ENCODE measurements at places on chromosomes 16 and 17.

DNA sequence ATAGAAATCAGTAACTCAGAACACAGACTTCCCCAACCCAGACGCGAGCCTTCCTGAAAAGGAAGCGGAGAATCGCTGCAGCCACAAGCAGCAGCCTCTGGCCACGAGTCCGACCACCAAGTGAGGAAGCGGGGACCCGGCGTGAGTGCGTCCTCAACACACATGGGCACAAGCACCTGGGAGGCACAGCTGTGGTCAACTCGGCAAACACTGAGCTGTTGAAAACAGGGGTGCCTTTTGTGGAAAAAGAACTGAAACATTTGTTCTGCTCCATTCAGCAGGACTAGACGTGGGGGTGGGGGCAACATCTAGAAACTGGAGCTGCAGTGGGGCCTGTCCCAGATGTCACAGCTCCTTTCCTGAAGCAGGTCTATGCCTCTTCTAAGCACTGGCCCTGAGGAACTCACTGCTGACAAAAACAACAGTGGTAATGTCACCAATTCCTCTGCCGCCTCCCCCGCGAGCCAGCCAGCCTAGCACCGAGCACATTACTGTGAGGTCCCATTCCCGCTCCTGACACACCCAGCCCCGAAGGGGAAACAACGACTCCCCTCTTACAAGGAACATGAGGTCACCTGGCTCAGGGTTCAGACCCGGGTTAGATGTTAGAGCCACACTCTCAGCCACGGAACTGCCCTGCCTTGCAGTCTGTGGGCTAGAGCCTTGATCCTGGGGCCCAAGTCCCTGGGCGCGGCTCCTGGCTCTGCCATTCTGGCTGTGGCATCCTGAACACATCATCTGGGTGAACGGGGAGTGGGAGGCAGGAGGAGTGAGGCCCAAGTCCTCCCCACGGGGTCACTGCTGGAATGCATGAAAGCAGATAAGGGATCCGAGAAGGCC, 29.0 kb downstream of the KDM8 start:
- no peak for DNase-seq

- DNase-seq: peak; percentile 87
Observed at GRCh38 chr17:17237026-17237799, at the start of gene FLCN. TSS of gene FLCN (minus strand) at chr17:17237168. CDS start at chr17:17228137, 9,031 bp downstream.

GRCh38 chr17:82583720-82584234, 64.2 kb downstream of the FOXK2 start:
- no peak for DNase-seq

DNA sequence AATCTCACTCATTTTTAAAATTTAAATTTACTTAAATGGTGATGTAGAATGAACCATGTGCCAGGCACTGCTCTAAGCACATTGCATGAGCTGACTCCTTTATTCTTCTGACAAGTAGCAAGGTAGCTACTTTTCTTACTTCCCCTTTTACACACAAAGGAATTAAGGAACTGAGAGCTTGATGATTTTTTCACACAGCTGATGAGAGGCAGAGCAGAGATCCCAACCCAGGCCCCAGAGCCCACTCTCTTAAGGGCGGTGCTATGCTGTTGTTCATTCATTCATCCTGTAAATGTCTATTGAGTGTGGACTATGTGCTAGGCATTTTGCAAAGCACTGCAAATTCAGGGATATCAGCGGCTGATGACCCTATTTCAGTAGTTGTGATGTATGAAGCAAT, 17.9 kb downstream of the SEC14L5 start:
- no peak for DNase-seq

- DNase-seq: peak; percentile 49
Observed at GRCh38 chr16:56866955-56867830, 2.2 kb downstream of the SLC12A3 start.

GRCh38 chr17:45584092-45585036, 93.8 kb upstream of the PLEKHM1 start:
- peak; percentile 50 for DNase-seq

- no peak for DNase-seq
Observed at GRCh38 chr16:70588565-70588964, 57.8 kb upstream of the IL34 start.

DNA sequence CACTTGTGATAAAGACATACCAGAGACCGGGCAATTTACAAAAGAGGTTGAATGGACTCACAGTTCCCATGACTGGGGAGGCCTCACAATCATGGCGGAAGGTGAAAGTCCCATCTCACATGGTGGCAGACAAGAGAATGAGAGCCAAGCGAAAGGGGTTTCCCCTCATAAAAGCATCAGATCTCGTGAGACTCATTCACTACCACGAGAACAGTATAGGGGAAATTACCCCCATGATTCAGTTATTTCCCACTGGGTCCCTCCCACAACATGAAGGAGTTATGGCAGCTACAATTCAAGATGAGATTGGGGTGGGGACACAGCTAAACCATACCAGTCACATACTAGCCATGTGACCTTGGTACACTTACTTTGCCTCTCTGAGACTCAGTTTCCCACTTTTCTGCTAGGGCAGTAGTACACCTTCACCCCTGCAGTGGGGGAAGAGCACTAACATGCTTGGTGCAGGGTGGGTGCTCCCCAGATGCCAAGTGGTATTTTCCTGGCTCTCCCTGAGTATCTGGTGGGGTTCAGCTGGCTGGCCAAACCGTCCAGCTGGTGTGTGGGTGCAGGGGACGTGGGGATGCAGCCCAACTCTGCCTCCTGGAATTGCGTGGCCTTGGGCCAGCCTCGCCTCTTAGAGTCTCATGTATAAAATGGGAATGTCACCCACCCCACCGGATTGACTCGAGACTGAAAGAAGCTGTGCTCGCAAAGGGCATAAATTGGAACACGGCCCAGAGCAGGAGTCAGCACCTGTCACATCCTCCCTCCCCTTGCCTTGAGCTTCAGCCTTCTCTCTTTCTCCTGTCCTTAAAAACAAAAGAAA, 364.1 kb downstream of the CPPED1 start:
- DNase-seq: no peak

DNA sequence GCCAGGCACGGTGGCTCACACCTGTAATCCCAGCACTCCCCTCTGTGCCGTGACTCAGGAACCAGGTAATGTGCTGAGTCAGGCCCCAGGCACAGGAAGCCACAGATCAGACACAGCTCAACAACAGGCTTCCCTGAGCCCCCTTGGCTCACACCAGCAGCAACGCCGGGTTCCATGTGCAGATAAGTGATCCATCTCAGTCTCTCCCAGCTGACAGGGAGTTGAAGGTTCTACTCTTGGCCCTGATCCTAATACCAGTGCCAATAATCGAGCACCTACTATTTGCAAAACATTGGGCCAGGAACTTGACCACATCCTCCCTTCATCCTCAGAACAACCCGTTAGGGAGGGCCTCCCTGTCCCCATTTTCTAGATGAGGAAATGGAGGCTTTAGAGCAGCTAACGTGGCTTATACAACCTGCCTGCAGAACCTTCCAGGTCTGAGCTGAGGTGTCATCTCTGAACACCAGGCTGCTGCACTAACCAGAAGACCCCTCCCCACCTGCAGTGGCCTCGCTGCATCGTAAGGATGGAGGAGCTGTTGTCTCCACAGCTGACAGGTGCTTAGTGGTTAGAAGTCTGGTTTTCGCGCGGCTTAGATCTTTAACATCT, 64.8 kb upstream of the AMZ2 start:
- DNase-seq: no peak

GRCh38 chr17:5209396-5209795, 17.7 kb upstream of the ZNF594 start:
- no peak for DNase-seq

- no peak for DNase-seq
Observed at GRCh38 chr16:79081297-79082066, 519.1 kb downstream of the MAF start.

- DNase-seq: no peak
Observed at GRCh38 chr16:74893541-74893940, 91.4 kb downstream of the WDR59 start.

DNA sequence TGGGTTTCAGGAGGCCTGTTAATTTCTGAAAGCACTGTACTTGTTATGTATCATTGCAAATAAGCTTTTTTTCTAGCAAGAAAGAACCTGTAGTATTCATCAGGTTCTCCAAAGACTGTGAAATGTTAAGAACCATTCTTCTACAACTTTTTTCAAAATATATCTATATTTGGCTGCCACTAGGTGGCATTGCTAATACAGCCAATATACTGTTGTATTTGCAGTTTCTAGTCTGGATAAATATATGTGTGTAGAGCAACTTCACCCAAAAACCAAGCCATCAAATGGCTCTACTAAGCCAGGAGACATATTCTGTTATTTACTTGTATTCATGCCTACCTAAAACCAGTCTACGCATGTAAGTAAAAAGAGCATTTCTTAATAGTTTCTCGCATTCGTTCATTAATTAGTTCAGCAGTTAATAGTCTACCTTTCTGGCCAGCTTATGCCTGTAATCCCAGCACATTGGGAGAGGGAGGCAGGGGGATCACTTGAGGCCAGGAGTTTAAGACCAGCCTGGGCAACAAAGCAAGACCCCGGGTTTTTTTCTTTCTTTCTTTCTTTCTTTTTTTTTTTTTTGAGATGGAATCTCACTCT, 39.5 kb downstream of the VMP1 start:
- peak; percentile 54 for DNase-seq

Data from LoVo (cell line).